Epithelial cell of alveolus of lung (primary cell): ENCODE measurements at places on chromosomes 11 and 22. TPM values are rescaled to one million over a fixed set of nuclear protein-coding genes. Genes with fewer than 3 reads are reported as not detected.

Gene KDM4E
- total RNA-seq, result not detected in 2 replicates

Gene ENTHD1
- total RNA-seq, result not detected in 2 replicates

Gene GALNT18
- total RNA-seq, result 0.96 and 5.7 TPM in 2 replicates

Gene NAALADL1
- total RNA-seq, result 38.9 and 41.3 TPM in 2 replicates

Gene OR5A1
- total RNA-seq, result not detected in 2 replicates

Gene OR5B21
- not detected in 2 replicates for total RNA-seq

Gene OR8D4
- not detected in 2 replicates for total RNA-seq

Gene SLC22A6
- not detected in 2 replicates for total RNA-seq

Gene CELF1
- 58.6 and 60.2 TPM in 2 replicates for total RNA-seq

Gene PANX2
- 0.65 and 1.8 TPM in 2 replicates for total RNA-seq

Gene CREB3L1
- 37.4 and 41.9 TPM in 2 replicates for total RNA-seq

Gene RSF1
- total RNA-seq, result 22.9 and 55.8 TPM in 2 replicates

Gene SCN4B
- total RNA-seq, result 0.39 and 0.56 TPM in 2 replicates

Gene LDHAL6A
- total RNA-seq, result not detected in 2 replicates

Gene GRIK4
- 0.88 TPM in 1 of 2 replicates, not detected in the other for total RNA-seq

Gene ANKK1
- not detected in 2 replicates for total RNA-seq

Gene CNGA4
- 0.16 TPM in 1 of 2 replicates, not detected in the other for total RNA-seq

Gene CCDC188
- total RNA-seq, result not detected in 2 replicates

Gene TEX12
- not detected in 2 replicates for total RNA-seq

Gene KRTAP5-10
- total RNA-seq, result not detected in 2 replicates

Gene NEFH
- total RNA-seq, result 1.3 and 2.2 TPM in 2 replicates

Gene MRGPRX3
- total RNA-seq, result not detected in 2 replicates

Gene PKP3
- total RNA-seq, result 1.7 and 5.2 TPM in 2 replicates

Gene ADM
- total RNA-seq, result 99.0 and 131 TPM in 2 replicates

Gene CRYBA4
- total RNA-seq, result not detected in 2 replicates

Gene MMP11
- total RNA-seq, result 10.9 and 14.0 TPM in 2 replicates

Gene LRP4
- 5.0 and 9.8 TPM in 2 replicates for total RNA-seq

Gene TMEM45B
- total RNA-seq, result not detected in 2 replicates

Gene RFPL3
- total RNA-seq, result not detected in 2 replicates

Gene TECTA
- under 0.01 and 1.2 TPM in 2 replicates for total RNA-seq
